ENCODE measurements at places on chromosomes 4 and X.

DNA sequence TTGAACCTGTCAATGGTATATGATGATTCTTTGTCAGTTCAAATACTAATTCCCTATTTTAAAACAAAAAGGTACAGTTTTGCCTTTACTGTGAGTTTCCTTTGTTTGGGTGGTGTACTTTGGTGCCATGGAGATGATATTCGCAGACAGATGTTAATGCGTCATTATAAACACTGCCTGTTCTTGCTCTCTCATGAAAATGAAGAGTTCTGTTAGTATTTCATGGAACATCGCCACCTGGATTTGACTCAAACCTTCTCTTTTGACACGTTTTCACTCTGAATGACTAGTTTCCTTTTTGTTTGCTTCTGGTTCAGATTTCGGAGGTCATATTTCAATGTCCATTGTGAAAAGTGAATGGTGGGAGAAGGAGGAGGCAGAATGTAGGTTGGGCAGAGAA, 6.9 kb upstream of the CTSO start:
- DNase-seq: no peak

DNA sequence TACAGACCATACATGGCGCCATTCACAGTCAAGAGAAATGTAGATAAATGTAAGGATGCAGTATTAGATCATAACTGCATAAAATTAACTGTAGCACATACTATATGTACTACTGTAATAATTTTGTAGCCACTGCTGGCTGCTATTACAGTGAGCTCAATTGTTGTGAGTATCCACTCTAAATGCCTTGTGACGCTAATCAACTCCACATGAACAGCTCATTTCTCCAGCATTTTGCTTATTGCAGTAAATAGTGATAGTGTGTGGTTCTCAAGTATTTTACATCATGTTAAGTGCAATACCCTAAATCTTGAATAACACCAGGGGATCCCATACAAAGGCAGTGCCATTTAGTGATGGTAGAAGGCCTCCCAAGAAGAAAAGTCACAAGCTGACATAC, 21.2 kb downstream of the FGFBP1 start:
- no peak for DNase-seq

DNA sequence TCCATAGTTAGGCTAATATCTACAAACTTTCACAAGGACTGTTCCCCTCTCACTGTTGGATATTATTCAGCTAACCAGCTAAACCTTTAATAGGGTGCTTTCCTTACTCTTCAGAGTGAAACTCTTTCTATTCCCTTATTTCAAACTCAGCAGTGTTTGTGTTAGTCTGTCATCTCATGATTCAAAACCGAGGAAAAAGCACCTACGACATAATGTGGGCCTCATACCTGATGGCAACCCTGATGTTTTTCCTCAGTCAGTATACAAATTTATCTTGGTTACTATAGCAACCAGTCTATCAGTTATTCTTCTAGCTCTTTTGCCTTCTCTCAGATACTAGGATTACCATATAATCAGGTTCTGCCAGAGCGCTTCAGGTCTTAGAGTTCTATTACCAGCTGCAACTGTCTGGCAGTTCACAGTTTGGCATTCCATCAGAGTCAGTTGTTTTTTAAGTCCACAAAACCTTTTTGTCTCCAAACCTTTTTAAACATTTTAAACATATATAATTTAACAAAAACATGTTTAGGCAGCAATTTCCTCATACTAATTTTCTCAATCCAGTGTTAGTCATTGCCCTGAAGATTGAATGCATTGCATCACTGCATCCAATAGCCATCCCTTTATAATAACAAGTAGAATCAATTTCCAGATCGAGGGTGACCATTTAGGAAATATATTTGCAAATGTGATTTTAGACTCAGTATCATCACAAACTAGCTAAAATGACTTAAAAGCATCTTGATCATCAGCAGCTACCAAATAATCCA, 7.4 kb downstream of the WDR44 start:
- DNase-seq: no peak

DNA sequence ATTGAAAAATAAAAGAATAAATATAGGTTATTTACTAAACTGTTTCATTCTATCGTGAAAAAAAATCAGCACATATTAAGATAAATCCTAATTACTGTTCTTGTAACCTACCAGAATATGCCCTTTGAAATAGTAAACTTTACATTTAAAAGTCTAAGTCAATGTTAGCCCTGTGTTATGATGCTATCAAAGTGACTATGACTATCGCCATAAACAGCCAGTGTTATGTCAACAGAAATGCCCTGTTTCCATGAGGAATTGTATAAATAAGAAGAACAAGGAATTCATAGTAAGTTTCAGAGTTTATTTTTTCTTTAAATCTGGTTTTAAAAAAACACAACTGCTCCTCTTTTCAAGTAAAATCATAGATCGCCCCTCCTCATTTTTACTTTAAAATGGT, 11.4 kb downstream of the NR3C2 start:
- no peak for DNase-seq

DNA sequence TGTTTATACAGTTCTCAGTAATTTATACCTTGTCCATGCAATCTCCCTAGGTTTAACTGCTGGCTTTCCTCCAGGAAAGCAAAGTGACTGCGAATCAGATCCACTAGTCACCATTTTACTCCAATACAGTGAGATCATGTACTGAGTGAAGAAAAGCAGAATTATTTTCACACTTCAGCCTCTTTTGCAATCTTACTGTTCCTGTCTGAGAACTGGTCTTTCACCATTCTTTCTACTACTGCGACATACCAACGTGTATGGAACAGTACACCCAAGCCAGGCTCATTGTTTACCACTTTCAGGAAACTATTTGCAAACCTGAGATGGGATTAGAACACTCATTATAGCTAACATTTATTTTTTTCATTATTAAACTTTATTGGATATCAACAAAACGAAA, 8.0 kb upstream of the MSL3 start:
- no peak for DNase-seq

DNA sequence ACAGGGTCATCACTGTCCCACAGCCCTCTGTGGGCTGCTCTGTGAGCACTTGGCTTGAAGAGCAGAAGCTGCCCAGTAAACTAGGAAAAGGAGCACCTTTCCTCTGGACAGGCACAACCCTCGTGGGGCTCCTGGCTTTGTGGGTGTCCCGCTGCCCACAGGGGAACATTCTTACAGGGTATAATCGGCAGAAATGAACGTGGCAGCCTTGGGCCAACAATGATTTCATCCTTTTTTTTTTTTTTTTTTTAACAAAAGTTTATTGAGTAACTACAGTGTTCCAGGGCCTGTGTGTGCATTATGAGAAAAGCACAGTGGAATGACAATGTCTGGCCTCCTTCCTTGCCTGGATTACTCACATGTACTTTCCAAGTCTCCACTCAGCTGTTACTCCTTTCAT, 197.2 kb downstream of the PDGFC start:
- no peak for DNase-seq

GRCh38 chrX:123487669-123488068, 245.2 kb downstream of the THOC2 start:
- no peak for DNase-seq

DNA sequence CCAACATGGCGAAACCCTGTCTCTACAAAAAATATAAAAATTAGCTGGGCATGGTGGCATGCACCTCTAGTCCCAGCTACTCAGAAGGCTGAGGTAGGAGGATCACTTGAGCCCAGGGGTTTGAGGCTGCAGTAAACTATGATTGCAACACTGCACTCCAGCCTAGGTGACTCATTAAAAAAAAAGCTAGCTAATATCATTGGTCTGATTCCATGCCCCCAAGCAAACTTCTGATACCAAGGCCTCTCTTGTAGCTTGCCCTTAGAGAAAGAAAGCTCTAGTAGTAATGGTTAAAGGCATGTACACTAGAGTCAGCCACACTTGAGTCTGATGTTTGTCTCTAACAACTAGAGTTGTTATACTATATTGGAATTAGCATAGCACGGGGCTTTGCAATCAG, 32.6 kb upstream of the PHF8 start:
- DNase-seq: no peak

- no peak for DNase-seq
Observed at GRCh38 chr4:174389439-174389838, 105.7 kb downstream of the CEP44 start.
